ENCODE measurements at places on chromosomes 1 and 21.

- DNase-seq, result no peak
These were observed 28.6 kb upstream of the NADK start for GRCh38 chr1:1806890-1807289.

DNA sequence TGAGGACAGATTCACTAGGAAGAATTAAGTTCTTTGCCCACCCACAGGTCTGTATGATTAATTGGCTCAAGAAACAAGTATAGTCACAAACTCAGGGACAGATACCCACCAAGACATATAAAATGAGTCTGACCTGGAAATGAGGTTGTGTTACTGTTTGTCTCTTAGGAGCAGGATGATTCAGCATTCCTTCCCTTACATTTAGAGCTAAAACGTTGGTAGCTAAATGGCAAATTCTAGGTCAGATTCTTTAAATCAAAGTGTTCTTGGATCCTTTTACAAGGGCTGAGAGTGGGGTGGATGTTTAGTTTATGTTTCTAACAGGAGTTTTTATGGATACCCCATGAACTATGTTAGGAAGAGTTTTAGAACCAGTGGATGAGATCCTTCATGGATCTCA is 4.7 kb downstream of the RIMKLA start:
- no peak for DNase-seq

- DNase-seq, result no peak
These were observed 17.7 kb downstream of the RAP1GAP start for GRCh38 chr1:21651214-21652042.

DNA sequence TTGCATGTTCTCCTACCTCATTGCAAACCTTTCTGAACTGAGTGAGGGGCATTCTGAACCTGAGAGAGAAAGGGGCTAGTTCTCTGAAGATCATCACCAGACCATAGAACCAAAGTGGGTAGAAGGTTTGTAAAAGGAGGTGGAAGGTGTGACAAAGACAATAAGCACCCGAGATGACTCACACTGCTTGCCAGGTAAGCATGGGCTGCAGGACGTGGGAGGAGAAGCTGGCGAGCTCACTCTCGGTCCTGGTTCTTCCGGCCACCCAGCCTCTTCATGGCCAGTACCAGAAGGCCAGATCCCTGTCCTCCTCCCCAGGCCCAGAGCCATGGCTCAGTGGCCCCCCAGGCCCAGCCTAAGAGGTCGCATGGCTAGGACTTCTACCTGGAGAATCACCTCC is 128.3 kb downstream of the TMEM53 start:
- no peak for DNase-seq

DNA sequence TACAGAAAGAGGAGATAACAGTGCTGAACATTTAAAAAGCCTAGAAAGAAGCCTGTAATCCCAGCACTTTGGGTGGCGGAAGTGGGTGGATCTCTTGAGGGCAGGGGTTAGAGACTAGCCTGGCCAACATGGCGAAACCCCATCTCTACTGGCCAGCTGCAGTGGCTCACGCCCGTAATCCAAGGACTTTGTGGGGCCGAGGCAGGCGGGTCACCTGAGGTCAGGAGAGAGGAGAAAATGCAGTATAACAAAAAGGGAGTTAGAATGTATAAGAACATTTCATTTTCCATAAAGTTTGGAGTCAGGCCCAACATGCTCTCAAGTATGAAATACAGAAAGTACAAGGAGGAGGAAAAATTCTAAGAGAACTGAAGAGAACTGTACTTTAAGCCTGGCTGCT is 134.5 kb downstream of the SMYD3 start:
- no peak for DNase-seq

- no peak for DNase-seq
These were observed 10.1 kb upstream of the CACYBP start for GRCh38 chr1:174989536-174990220.

DNA sequence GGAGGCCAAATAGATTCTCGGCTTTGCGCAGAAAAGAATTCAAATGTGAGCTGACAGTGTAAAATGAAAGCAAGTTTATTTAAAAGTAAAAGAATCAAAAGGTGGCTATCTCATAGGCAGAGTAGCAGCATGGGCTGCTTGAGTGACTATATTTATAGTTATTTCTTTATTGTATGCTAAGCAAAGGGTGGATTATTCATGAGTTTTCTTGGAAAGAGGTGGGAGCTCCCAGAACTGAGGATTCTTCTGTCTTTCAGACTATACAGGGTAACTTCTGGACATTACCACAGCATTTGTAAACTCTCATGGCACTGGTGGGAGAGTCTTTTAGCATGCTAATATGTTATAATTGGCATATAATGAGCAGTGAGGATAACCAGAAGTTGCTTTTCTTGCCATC is 659.9 kb downstream of the RWDD3 start:
- no peak for DNase-seq

DNA sequence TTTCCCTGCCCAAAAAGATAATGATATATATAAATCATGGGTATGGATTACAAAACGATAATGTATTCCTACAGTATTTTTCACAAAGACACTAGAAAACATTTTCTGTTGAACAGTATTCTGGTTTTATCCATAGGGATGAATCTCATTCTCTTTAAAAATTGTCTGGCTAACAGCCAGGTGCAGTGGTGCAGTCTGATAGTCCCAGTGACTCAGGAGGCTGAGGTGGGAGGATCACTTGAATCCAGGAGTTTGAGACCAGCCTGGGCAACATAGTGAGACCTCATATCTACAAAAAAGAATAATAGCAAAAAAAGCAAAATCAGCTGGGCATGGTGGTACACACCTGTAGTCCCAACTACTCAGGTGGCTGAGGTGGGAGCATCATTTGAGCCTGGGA is 23.3 kb downstream of the PIP5K1A start:
- no peak for DNase-seq

DNA sequence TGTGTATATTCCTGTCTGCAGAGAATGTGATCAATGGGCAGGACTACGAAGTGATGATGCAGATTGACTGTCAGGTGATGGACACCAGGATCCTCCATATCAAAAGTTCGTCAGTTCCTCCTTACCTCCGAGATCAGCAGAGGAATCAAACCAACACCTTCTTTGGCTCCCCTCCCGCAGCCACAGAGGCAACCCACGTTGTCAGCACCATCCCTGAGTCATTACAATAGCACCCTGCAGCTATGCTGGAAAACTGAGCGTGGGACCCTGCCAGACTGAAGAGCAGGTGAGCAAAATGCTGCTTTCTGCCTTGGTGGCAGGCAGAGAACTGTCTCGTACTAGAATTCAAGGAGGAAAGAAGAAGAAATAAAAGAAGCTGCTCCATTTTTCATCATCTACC is 65.2 kb downstream of the OLFML2B start:
- DNase-seq, result no peak

GRCh38 chr1:169568497-169568896 is 17.8 kb downstream of the F5 start:
- DNase-seq, result no peak

DNA sequence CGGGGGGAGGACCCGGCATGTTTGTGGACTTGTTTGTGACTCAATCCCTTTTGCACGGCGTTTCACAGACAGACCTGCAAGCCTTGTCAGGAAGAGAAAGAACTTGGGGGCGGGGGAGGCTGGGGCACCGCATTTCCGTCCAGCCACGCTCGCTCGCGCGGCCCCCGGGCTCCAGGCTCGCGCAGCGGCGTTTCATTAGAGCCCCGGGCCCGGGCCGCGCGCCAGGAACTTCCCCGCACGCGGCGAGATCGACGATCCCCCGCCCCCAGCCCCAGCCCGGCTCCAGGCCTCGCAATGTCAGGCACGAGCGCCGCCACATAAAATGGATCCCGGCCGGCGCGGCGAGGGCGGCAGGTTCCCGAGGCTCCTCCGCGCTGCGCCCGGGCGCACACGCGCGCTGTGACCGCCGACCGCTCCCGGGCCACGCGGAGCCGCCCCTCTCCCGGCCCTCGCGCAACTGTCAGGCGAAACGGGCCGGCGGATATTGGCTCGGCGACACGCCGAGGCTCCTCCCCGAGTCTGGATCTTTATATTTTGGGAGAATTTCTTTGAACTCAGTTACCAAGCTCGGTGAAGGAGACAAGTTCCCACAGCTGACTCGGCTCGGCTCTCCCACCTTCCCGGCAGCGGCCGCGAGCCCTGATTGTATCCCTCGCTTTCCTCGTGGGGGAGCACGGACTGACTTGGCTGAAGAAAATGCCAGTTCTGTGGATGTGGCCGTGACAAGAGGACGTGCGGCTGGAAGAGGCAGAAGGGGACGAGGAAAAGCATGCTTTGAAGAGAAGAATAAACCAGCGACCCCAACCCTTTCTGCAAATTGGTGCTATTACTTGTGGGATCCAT is at the start of gene KIF26B:
KIF26B (plus strand) TSS at position 557 of the 843 bp plus-strand sequence. CDS start 440 bp downstream, outside the sequence.
- no peak for DNase-seq

GRCh38 chr1:206557636-206558473 is 50.5 kb downstream of the RASSF5 start:
- no peak for DNase-seq

- DNase-seq, result no peak
These were observed 63.6 kb downstream of the CLIC6 start for GRCh38 chr21:34732388-34732821.

DNA sequence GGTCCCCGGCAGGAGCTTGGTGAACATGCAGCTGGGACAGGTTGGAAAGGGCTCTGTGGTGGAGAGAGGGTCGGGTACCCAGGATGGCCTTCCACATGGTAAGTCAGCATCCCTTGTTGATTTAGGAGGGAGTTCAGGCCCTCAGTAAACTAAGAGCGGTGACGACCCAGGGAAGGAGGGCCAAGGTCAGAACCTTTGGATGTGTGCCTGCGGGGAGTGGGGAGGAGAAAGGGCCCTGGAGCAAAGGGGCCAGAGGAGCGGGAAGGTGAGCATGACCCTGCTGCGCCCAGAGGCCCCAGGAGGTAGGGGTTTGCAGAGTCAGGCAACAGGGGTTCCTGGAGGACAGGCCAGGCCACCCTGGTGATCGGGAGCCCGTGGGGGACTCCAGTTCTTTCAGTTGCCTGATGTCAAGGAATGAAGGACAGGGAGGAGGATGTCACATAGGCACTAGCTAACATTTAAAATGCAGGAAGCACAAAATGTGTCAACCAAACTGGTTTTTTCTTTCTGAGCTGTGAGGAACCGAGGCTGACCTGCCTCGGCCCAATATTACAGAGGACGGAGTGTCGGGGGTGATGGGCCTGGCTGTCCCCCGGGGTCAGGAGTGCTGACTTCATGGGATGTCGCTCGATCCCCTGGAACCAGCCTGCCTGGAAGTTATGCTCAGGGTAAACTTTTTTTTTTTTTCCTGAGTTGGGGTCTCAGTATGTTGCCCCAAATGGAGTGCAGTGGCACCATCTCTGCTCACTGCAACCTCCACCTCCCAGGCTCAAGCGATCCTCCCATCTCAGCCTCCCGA is 117.4 kb upstream of the SLC45A1 start:
- DNase-seq, result no peak

DNA sequence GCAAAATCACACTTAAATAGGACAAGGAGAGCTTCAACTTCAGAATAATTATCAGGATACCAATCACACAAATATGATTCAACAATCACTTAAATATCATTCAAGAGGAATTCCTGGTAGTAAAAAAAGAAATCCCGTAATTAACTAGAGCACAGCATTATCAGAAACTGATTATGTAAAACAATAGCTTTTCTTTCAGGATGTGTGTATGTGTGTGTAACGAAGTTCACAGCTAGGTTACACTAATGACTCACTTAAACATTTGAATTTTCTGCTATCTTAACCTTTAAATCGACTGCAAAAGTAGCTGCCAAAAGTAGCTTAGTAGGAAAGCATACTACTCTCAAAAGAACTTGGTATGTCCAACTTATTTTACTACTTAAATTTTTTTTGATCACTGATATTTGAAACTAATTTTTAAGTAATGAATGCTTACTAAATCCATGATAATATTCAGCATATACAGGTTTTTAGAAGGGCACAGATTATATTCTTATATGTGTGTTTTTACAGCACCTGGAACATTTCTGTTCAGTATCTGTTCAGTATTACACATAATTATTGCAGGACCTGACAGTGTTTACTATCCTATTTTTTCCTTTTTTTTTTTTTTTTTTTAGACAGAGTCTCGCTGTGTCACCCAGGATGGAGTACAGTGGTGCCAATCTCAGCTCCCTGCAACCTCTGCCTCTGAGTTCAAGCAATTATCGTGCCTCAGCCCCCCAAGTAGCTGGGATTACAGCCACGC is 4.2 kb downstream of the RERE start:
- no peak for DNase-seq

- no peak for DNase-seq
These were observed 48.7 kb downstream of the TRIM33 start for GRCh38 chr1:114462341-114462740.

DNA sequence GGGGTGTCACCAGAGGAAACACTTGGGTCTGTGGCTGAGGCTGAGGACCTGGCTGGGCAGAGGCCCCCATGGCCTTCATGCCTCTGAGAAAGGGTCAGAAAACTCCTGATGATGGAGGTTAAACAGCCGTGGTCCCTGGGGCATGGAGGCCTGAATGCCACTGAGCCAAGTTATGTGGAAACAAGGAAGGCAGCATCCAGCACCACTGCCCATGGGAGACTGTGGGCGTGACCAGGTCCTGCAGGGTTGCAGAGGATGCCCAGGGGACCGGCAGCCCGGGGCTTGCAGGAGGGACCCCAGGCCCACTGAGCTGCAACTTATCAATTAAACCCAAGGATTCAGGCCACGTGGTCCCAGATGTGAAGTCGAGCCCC is 18.9 kb upstream of the COL6A2 start:
- no peak for DNase-seq

GRCh38 chr1:238226810-238227209 is 336.1 kb upstream of the ZP4 start:
- no peak for DNase-seq

DNA sequence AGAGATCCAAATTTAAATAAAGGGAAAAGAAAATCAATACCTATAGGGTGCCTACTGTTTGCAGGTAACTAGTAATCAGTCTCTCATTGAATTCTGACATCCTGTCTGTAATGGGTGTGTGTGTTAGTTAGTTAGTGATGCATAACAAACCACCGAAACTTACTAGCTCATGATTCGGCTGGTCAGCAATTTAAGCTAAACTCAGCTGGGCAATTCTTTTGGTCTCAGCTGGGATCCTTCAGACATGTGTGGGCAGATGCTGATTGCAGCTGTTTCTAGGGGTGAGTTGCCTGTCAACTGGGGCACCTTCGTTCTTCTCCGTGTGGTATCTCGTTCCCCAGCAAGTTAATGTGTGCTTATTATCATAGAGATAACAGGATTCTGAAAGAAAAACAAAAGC is 40.2 kb upstream of the ZNF124 start:
- no peak for DNase-seq

DNA sequence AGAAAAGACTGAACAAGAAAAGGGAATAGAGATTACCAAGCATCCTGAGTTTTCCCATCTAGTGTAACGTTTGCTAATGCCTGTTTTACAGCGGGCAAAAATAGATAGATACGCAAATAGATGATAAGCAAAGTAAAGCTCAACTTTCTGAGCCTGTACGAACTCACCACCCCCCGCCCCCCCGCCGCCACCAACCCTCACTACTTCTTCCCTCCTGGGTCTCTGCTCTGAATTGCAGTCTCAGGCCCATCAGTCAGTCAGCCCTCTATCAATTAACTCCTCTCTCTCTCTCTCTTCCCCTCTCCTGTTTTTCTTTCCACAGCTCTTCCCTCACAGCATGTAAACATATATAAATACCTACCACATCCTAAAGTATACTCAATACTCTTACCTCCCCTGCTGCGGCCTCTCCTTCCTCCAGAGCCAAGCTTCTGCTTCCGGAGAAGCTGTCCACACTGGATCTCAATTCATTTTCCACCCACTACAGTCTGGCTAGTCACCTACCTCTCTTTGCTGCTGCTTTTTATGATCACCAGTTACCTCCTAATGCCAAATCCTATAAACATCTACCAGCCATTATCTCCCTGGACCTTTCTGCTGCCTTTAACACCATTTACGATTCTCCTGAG is 64.6 kb downstream of the CAPN2 start:
- no peak for DNase-seq

- no peak for DNase-seq
These were observed 71.2 kb upstream of the ECE1 start for GRCh38 chr1:21361506-21361905.

- DNase-seq, result peak; percentile 89
These were observed at the start of gene IGSF8 for GRCh38 chr1:160097911-160098851. Gene IGSF8, minus strand, starts transcription at chr1:160098619. Its CDS starts 147 bp downstream, at chr1:160098472.
